ENCODE measurements at places on chromosomes 4 and X. TPM values are rescaled to one million over a fixed set of nuclear protein-coding genes. Genes with fewer than 3 reads are reported as not detected.

DNA sequence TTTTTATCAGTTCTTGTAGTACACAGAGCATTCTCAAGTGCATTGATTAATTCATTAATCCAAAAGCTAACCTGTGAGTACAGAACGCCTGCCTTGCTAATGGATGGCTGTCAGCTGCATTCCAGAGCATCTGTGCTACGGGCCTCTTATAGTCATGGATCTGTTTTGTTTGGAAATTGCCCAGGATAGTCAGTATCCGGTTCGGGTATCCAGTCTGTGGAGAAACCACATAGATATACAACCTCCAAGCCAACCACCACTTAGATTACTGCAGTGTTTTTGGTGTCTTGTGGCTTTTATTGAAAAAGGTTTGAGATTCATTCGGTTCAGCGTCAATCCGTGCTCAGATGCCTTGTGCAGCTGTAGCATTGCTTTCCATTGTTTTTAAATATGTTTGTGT lies 4.0 kb downstream of the LAP3 start:
- DNase-seq, result peak; percentile 76
- no peak overlapping the region for H3K27ac ChIP-seq
- H3K4me3 ChIP-seq, result no peak overlapping the region
- H3K36me3 ChIP-seq, result peaks cover 25% of the 10 kb centered on the region
- no peaks in the 10 kb centered on the region for H3K27me3 ChIP-seq

DNA sequence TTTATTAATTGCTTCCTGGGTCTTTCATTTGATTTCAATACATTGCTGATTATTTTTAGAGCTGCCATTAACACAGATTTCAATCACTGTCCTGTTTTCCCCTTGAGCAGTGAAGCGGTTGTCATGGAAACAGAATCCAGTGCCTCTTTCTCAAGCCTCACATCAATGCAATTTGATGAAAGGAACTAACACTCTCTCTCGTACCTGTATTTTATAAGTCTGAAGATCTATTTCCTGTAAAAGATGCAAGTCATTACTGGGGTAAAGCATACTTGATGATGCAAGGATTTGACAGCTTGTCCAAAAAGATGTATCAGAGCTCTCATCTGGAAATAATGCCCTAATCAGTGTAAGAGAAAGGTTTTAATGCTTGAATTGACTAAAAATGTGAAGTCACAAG lies 17.9 kb upstream of the GASK1B start:
- H3K4me3 ChIP-seq, result no peak overlapping the region
- H3K36me3 ChIP-seq, result no peaks in the 10 kb centered on the region
- H3K4me1 ChIP-seq, result no peaks in the 10 kb centered on the region
- H3K27ac ChIP-seq, result no peak overlapping the region
- 0 out of 2 replicates have a peak, but pooled peaks cover 1% of the 10 kb centered on the region for H3K27me3 ChIP-seq

DNA sequence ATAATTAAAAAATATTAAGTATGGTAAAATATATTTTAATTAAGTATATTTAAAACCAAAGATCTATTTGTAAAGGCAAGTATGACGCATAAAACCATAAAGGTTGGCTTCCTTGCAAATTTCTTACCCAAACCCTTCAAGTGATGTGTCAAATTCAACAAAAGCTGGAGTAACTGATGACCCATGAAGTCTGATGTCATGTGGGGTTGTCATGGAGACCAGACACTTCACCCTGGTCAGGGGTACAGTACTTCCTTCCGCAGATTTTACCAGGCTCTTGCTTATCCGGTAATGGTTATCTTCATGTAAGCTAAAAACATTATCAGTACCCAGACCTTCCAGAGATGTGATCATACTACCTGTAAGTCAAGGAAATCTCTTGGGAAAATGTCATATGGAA lies 170.1 kb downstream of the WDFY3 start:
- H3K27ac ChIP-seq, result no peak overlapping the region
- DNase-seq, result no peak
- no peaks in the 10 kb centered on the region for H3K4me1 ChIP-seq

- no peak overlapping the region for H3K4me3 ChIP-seq
- H3K27me3 ChIP-seq, result peaks cover 7% of the 10 kb centered on the region
- H3K36me3 ChIP-seq, result no peaks in the 10 kb centered on the region
- no peaks in the 10 kb centered on the region for H3K4me1 ChIP-seq
These were observed 24.4 kb upstream of the RP2 start for GRCh38 chrX:46812445-46812844.

GRCh38 chr4:74431113-74431826 lies 13.7 kb upstream of the AREG start:
- DNase-seq, result no peak
- H3K27ac ChIP-seq, result no peak overlapping the region
- H3K4me3 ChIP-seq, result no peak overlapping the region
- H3K27me3 ChIP-seq, result no peaks in the 10 kb centered on the region
- H3K36me3 ChIP-seq, result no peaks in the 10 kb centered on the region

GRCh38 chr4:15964159-15964558 lies 1.2 kb upstream of the FGFBP2 start:
- H3K27ac ChIP-seq, result no peak overlapping the region
- H3K4me3 ChIP-seq, result no peak overlapping the region
- peaks cover 35% of the 10 kb centered on the region for H3K27me3 ChIP-seq
- H3K36me3 ChIP-seq, result no peaks in the 10 kb centered on the region
- H3K4me1 ChIP-seq, result no peaks in the 10 kb centered on the region

- peaks cover 4% of the 10 kb centered on the region for H3K4me1 ChIP-seq
- H3K4me3 ChIP-seq, result no peak overlapping the region
- no peaks in the 10 kb centered on the region for H3K27me3 ChIP-seq
- peaks cover 3% of the 10 kb centered on the region for H3K36me3 ChIP-seq
These were observed 31.2 kb downstream of the PRIMPOL start for GRCh38 chr4:184680698-184681097.

DNA sequence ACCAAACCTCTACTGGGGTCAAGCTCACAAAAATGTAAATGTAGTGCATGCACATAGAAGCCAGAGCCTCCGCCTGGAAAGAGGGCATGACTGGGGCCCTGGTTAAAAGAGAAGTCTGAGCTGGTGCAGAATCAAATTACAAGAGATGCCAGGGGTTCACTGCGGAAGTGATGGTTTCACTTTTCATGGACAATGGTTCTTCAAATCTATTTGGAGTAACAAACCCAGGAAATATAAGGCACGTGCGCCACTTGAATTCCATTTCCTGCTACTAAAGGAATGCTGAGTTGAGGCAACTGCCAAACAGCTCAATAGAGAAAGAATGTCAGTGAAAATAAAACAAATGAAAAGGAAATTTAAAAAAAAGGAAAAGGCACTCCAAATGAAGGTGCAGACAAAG lies 79.8 kb downstream of the FUNDC1 start:
- peaks cover 2% of the 10 kb centered on the region for H3K27me3 ChIP-seq
- no peak overlapping the region for H3K4me3 ChIP-seq
- DNase-seq, result peak; percentile 4
- H3K27ac ChIP-seq, result no peak overlapping the region
- H3K36me3 ChIP-seq, result no peaks in the 10 kb centered on the region

DNA sequence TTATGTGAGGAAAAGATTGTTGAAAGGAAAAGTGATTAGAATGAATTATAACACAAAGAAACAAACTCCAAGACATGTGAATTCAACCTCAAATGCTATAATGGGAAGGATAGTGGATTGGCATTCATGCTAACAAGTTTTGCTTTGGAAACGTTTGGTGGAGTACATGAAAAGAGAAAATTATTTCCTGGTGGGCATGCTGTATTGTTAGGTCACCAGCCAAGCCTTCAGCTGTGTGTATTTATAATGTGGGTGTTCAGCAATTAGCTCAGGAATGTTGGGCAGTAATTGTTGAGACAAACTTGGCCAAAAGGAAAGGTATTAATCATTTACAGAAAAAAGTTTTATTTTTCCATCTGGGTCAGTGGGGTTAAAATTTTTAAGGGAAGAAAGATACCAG lies 198.9 kb upstream of the ARSJ start:
- no peak overlapping the region for H3K4me3 ChIP-seq
- no peak for DNase-seq
- no peak overlapping the region for H3K27ac ChIP-seq
- no peaks in the 10 kb centered on the region for H3K27me3 ChIP-seq
- H3K36me3 ChIP-seq, result no peaks in the 10 kb centered on the region
- H3K4me1 ChIP-seq, result 0 out of 2 replicates have a peak, but pooled peaks cover 2% of the 10 kb centered on the region

- H3K4me1 ChIP-seq, result no peaks in the 10 kb centered on the region
- no peaks in the 10 kb centered on the region for H3K36me3 ChIP-seq
- peak; percentile 44 for DNase-seq
- no peak overlapping the region for H3K27ac ChIP-seq
- H3K27me3 ChIP-seq, result no peaks in the 10 kb centered on the region
- no peak overlapping the region for H3K4me3 ChIP-seq
These were observed 1295.8 kb upstream of the TENM3 start for GRCh38 chr4:180947425-180947824.

DNA sequence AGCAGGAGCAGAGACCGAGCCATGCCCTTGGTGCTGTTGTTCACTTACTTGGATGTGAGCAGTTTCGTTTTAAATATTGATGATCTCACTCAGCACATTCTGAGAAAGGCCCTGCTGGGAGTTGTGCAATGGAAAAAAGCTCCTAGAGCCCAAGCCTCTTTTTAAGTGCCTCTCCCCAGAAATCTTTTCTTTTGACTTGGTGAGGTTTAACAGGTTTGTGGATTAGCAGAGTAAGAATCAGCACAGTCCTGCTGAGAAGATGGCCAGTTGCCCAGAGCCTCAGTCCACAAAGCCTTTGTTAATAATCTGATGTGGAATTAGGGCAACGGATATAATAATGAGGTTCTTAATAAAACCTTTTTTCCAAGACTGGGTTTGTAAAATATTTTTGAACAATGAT lies 157.5 kb upstream of the ATP6AP2 start:
- H3K4me1 ChIP-seq, result no peaks in the 10 kb centered on the region
- peaks cover 10% of the 10 kb centered on the region for H3K27me3 ChIP-seq
- no peak for DNase-seq

DNA sequence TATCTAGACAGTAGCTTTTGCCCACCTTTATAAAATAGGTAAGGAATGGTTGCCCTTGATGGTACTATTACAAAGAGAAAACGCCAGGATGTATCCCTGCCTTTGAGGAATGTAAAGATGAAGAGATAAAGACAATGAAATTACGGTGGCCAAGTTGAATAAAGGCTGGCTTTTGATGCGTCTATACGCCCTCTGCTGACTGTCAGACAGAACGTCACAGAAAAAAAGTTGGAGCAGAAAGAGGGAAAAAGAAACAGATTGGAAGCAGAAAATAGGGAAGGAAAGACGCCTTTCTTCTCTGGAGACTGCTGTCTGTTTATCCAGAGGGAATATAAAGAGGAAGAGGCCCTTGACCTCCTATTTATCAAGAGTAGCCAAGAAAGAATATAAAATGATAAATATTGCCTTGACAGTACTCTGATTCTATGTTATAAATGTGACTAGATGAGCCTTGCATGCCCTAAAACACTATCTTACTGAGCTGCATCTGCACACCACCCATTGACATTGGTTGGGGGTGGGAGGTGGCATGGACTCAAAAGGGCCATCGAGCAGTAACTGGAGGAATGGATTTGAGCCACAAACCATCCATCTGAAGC lies 30.6 kb downstream of the PCDH19 start:
- no peaks in the 10 kb centered on the region for H3K36me3 ChIP-seq
- peaks cover 3% of the 10 kb centered on the region for H3K27me3 ChIP-seq
- H3K4me3 ChIP-seq, result no peak overlapping the region
- H3K4me1 ChIP-seq, result no peaks in the 10 kb centered on the region
- H3K27ac ChIP-seq, result no peak overlapping the region
- DNase-seq, result peak; percentile 1

TREX2 gene
- 0.36 TPM for total RNA-seq

XG gene
- total RNA-seq, result under 0.01 TPM

ADRA2C gene
- total RNA-seq, result 0.28 TPM

HADH gene
- total RNA-seq, result 6.7 TPM

CCDC120 gene
- total RNA-seq, result under 0.01 TPM

CENPVL2 gene
- total RNA-seq, result not detected

AIFM1 gene
- total RNA-seq, result 22.0 TPM

TBX22 gene
- total RNA-seq, result not detected

Data from IMR-90 (cell line).